ENCODE measurements at places on chromosomes 1 and 21. TPM values are rescaled to one million over a fixed set of nuclear protein-coding genes. Genes with fewer than 3 reads are reported as not detected.

Gene SH2D2A
- total RNA-seq = not detected

Gene BCL2L15
- total RNA-seq = 0.69 TPM

Gene GBP3
- 1.4 TPM for total RNA-seq

Gene HCRTR1
- 2.5 TPM for total RNA-seq

Gene CYP4A11
- 0.23 TPM for total RNA-seq

Gene MIB2
- total RNA-seq = 48.0 TPM

Gene S100A9
- total RNA-seq = 55.1 TPM

Gene LCE6A
- total RNA-seq = not detected

Gene S100A3
- total RNA-seq = not detected

Gene DIRAS3
- 23.1 TPM for total RNA-seq

Gene TMPRSS15
- 0.23 TPM for total RNA-seq

Gene RNF2
- 88.6 TPM for total RNA-seq

Gene ADAM30
- total RNA-seq = not detected

Gene WNT3A
- total RNA-seq = not detected

Gene WDR64
- not detected for total RNA-seq

Gene SYNC
- total RNA-seq = 7.8 TPM

Gene PRR9
- not detected for total RNA-seq

Gene ACKR1
- total RNA-seq = 0.92 TPM

Gene S100A13
- total RNA-seq = 15.0 TPM

Gene S100A14
- not detected for total RNA-seq

Gene PRAMEF12
- total RNA-seq = not detected

Gene F5
- 0.92 TPM for total RNA-seq

Gene TFAP2E
- total RNA-seq = 0.69 TPM

Gene CFHR2
- not detected for total RNA-seq

Gene DIPK1A
- 39.7 TPM for total RNA-seq

Gene IL10
- 0.46 TPM for total RNA-seq

Gene CDC42BPA
- total RNA-seq = 179 TPM

Gene FCRL5
- total RNA-seq = not detected

Gene SELL
- total RNA-seq = 1.4 TPM

Gene NID1
- total RNA-seq = 18.0 TPM

Gene HAO2
- total RNA-seq = not detected

Gene TPTE
- not detected for total RNA-seq

Gene ALPL
- 10.4 TPM for total RNA-seq

Gene SIK1
- total RNA-seq = 6.5 TPM

Gene CCDC27
- total RNA-seq = not detected

Gene TRIM17
- total RNA-seq = 4.4 TPM

Gene CA14
- total RNA-seq = 1.8 TPM

Gene BGLAP
- total RNA-seq = not detected

Gene CFAP45
- total RNA-seq = 5.8 TPM

Gene SLC45A1
- 10.8 TPM for total RNA-seq

Gene CLIC6
- total RNA-seq = 2.1 TPM

Gene CHAF1B
- 3.9 TPM for total RNA-seq

Gene SIM2
- 0.46 TPM for total RNA-seq

Gene VHLL
- total RNA-seq = 0.69 TPM

Gene SPRR2A
- total RNA-seq = not detected

Gene GUCA2B
- total RNA-seq = not detected

Gene PRRX1
- total RNA-seq = 10.6 TPM

Gene OR2L3
- total RNA-seq = 0.92 TPM
